ENCODE measurements at places on chromosomes 7 and 10. TPM values are rescaled to one million over a fixed set of nuclear protein-coding genes. Genes with fewer than 3 reads are reported as not detected.

The SGCE gene
- total RNA-seq = 27.9 TPM

DNA sequence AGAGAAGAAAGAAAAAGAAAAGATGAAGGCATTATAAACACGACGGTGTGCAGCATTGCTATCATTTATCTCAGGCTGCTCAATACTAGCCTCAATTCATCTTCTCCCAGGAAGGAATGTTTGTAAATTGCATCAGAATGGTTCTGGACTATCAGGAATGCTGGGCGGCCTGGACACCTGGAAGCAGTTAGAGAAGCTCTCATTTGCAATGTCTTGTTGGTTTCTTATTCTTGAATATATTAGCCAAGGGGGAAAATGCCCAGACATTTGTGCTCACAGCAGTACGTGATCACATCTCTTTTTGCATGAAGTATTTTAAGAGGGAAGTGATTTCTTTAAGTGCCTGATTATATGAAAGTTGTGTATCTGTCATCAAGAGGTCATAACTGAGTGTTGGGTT lies 85.6 kb upstream of the IMMP2L start:
- H3K27me3 ChIP-seq = no peaks in the 10 kb centered on the region
- DNase-seq = no peak
- no peaks in the 10 kb centered on the region for H3K36me3 ChIP-seq
- H3K27ac ChIP-seq = no peak overlapping the region
- no peaks in the 10 kb centered on the region for H3K4me1 ChIP-seq
- H3K4me3 ChIP-seq = no peak overlapping the region

The PCDH15 gene
- 0.14 TPM for total RNA-seq

The MUC3A gene
- 1.4 TPM for total RNA-seq

- H3K4me1 ChIP-seq = no peaks in the 10 kb centered on the region
- H3K27me3 ChIP-seq = no peaks in the 10 kb centered on the region
- H3K27ac ChIP-seq = no peak overlapping the region
- no peak overlapping the region for H3K4me3 ChIP-seq
- DNase-seq = no peak
Measured at GRCh38 chr10:36591436-36591835, 534.0 kb upstream of the ANKRD30A start.

GRCh38 chr10:1366811-1367425 lies 310.7 kb downstream of the WDR37 start:
- H3K4me1 ChIP-seq = no peaks in the 10 kb centered on the region
- no peak for DNase-seq
- H3K36me3 ChIP-seq = no peaks in the 10 kb centered on the region
- H3K4me3 ChIP-seq = no peak overlapping the region

- no peaks in the 10 kb centered on the region for H3K36me3 ChIP-seq
- no peak overlapping the region for H3K4me3 ChIP-seq
- no peaks in the 10 kb centered on the region for H3K4me1 ChIP-seq
- no peak for DNase-seq
Measured at GRCh38 chr10:49268185-49268584, 30.8 kb upstream of the C10orf71 start.

- no peak for DNase-seq
- H3K4me3 ChIP-seq = no peak overlapping the region
- H3K36me3 ChIP-seq = no peaks in the 10 kb centered on the region
- H3K27me3 ChIP-seq = no peaks in the 10 kb centered on the region
Measured at GRCh38 chr7:30168835-30169573, 34.2 kb downstream of the MTURN start.

DNA sequence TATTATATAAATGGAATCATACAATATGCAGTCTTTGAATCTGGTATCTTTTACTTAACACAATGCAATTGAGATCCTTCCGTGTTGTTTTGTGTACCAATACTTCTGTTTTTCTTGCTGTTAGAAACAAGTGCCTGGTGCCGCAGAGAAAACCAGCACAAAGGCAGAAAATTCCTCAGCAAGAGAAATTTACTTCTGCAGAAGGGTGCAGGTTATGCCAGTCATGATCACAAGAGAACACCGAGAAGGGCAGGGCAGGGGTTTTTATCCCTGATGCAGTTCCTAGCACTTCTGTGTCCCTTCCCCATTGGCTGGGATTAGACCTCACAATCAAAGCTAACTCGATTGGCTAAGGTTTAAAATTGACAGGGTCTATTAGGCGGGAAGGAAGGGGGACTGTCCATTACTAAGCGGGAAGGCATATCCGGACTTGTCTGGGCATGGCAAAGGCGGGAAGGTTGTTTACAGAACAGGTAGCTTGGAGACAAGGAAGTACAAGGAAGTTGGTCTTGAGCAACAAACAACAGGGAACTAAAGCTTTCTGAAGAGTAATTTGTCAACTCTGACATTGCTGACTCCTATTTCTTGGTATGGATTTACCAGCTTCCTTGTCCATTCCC lies 2.4 kb upstream of the ZNF33B start:
- no peaks in the 10 kb centered on the region for H3K27me3 ChIP-seq
- no peaks in the 10 kb centered on the region for H3K36me3 ChIP-seq
- no peak overlapping the region for H3K4me3 ChIP-seq
- H3K4me1 ChIP-seq = peaks cover 4% of the 10 kb centered on the region

The COL13A1 gene
- 0.19 TPM for total RNA-seq

- no peaks in the 10 kb centered on the region for H3K4me1 ChIP-seq
- no peak for DNase-seq
- no peaks in the 10 kb centered on the region for H3K36me3 ChIP-seq
- no peak overlapping the region for H3K4me3 ChIP-seq
- no peak overlapping the region for H3K27ac ChIP-seq
Measured at GRCh38 chr10:78184851-78185692, 151.4 kb downstream of the RPS24 start.

The NPY4R2 gene
- not detected for total RNA-seq

- DNase-seq = no peak
- H3K36me3 ChIP-seq = no peaks in the 10 kb centered on the region
- H3K27ac ChIP-seq = no peak overlapping the region
Measured at GRCh38 chr7:96250776-96251361, 71.0 kb downstream of the SLC25A13 start.
